Naive thymus-derived CD4-positive, alpha-beta T cell (primary cell): ENCODE measurements at places on chromosomes 6 and 20. TPM values are rescaled to one million over a fixed set of nuclear protein-coding genes. Genes with fewer than 3 reads are reported as not detected.

GRCh38 chr6:158688860-158689259 is 39.0 kb downstream of the SYTL3 start:
- H3K4me1 ChIP-seq = peaks cover 47% of the 10 kb centered on the region
- no peaks in the 10 kb centered on the region for H3K27me3 ChIP-seq

DNA sequence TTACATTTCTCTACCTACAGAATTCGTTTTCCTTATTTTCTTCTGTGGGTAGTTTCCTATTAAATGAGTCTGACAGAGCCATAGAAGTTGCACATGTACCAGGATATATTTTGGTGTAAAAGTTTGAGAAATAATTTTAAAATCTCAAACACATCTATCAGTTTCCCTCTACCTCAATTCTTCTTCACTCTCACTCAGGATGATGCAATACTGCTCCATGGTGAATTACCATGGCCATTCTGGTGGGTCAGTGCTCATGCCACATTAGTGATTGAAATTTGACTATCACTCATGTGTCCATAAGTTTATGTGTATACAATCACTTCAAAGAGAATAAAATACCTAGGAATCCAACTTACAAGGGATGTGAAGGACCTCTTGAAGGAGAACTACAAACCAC is 151.7 kb downstream of the ARHGAP18 start:
- H3K4me1 ChIP-seq = no peaks in the 10 kb centered on the region
- DNase-seq = no peak
- no peak overlapping the region for H3K27ac ChIP-seq
- no peak overlapping the region for H3K4me3 ChIP-seq
- H3K27me3 ChIP-seq = no peaks in the 10 kb centered on the region

- H3K4me1 ChIP-seq = peaks cover 30% of the 10 kb centered on the region
- H3K36me3 ChIP-seq = no peaks in the 10 kb centered on the region
- H3K4me3 ChIP-seq = no peak overlapping the region
- no peak for DNase-seq
- H3K27ac ChIP-seq = no peak overlapping the region
These were observed 15.1 kb downstream of the PTPRA start for GRCh38 chr20:2888224-2888955.

DNA sequence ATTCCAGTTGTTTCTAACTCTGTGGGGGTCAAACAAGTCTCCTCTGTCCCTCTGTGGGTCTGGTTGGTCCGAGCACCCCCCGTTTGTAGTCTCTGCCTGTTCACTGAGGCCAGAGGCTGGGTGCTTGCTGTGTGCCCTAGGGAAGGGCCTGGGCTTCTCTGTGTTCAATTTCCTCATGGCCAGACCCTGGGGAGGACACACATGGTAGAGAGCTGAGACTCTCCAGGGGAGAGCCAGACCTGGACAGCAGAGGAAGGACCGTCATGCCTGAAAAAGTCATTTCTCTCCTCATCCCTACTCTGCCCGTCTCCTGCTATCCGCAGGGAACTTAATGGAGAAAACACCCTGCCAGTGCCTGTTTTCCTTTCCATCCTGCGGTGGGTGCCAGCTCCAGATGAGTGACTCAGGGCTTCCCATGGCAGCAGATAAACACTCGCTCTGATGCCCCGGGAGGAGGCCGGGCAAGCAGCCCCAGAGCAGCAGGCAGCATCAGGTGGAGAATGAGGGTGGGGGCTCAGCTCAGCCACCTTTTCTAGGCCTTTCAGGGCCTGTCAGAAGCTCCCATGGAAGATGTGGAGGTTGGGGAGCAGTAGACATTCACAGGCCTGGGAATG is 51.9 kb downstream of the SNAI1 start:
- no peak overlapping the region for H3K27ac ChIP-seq
- no peak overlapping the region for H3K4me3 ChIP-seq
- H3K4me1 ChIP-seq = no peaks in the 10 kb centered on the region
- no peak for DNase-seq

Gene CCM2L
- total RNA-seq = not detected
